ENCODE measurements at places on chromosomes 1 and 21. TPM values are rescaled to one million over a fixed set of nuclear protein-coding genes. Genes with fewer than 3 reads are reported as not detected.

DNA sequence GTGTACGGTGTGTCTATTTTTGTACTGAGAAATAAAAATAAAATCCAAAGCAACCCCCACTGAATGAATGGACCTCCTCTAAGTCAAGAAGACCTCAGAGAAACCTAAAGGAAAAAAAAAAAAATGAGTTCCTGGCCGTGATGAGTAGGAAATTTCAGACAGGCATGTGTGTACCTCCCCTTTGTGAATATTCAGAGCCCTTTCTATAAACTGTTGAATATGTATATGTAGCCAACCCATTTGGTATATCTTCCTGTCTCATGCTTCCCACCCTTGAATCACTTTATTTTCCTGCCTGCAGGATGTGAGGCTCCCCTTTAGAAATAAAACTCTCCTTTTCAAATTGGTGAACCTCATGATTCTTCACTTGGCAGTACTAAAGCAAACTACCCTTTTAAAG lies 887.8 kb upstream of the NCAM2 start:
- no peak for DNase-seq

The APOBEC4 gene
- polyA plus RNA-seq, result not detected

- no peak for DNase-seq
Observed at GRCh38 chr1:166924823-166925541, 48.9 kb upstream of the TADA1 start.

The ORC1 gene
- 7.2 TPM for polyA plus RNA-seq

The RHEX gene
- 2.7 TPM for polyA plus RNA-seq

The REN gene
- polyA plus RNA-seq, result 70.6 TPM

DNA sequence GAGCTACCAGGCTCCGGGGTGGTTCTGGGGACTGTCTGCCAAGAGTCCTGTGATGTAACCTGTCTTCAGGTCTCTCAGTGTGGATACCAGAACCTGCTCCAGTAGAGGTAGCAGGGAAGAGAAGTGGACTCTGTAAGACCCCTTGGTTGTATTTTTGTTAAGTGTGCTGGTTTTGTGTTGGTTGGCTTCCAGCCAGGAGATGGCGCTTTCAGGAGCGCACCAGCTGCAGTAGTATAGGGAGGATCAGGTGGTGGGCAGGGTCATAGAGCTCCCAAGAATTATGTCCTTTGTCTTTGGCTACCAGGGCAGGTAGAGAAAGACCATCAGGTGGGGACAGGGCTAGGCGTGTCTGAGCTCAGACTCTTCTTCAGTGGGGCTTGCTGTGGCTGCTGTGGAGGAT lies 1147.2 kb upstream of the ADGRL4 start:
- DNase-seq, result no peak

The C1orf56 gene
- 14.8 TPM for polyA plus RNA-seq

All from left renal cortex interstitium (tissue), 4 donors.